T-helper 2 cell (primary cell): ENCODE measurements at places on chromosomes 7 and 10.
A peak's percentile ranks its signal among the peaks of the same experiment; 100 is the strongest.

DNA sequence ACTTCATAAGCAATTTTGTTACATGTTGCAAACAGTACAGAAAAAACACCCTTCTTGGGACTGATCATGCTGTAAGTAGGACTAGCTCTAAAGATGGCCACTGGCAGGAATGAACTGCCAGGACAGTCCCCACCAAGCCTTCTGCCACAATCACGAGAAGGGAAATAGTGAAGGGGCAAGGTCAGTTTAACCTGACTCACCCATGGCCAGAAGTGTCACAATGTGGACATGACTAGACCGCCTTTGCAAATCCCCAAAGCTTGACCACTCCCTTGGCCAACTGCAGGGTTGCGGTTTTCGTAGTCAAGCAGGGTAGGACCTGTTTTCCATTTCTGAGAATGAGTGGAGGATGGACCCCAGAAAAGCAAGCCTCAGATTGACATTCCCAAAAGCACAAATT, 19.4 kb upstream of the FRAT2 start:
- DNase-seq = no peak

DNA sequence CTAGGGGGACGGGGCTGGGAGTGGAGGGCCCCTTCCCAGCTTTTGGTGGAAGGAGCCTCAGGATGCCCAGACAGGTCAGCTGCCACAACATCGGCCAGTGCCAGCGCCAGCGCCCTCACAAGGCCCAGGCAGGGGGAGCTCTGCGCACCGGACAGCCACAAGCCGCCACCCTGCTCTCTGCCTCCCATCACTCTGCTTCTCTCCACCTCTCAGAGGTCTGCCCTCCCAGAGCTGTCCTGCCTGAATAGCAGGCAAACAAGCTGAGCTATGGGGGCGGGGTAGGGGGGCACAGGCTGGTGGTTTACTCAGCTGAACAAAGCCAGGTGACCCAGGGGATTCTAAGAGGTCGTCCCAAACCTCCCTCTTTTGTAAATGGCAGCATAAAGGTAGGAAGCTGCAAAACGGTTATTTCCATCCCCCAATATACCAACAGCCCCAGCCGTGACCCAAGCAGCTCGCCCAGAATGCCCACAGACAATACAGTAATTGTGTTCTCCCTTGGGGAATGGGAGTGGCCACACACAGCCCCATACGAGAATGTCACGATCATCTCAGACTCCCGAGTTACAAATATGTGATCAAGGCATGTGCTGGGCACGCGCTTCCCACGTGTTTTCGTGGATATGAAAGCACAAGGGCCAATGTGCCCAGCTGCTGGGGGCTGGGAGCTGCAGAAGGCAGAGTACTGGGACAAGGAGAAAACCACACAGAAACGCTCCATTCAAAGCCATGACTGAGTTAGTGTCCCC, 19.7 kb downstream of the FAM53B start:
- no peak for DNase-seq

DNA sequence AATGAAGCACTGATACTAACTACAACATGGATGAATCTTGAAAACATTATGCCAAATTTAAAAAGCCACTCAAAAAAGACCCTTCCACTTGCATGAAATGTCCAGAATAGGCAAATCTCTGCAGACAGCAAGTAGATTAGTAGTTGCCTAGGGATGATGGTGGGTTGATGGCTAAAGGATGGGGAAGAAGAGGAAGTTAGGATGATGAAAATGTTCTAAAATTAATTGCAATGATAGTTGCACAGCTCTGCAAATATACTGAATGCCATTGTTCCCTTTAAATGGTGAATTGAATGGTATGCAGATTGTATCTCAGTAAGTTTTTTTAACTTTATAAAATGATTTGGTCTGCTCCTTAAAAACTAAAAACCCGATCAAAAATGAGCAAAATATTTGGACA, 7.3 kb upstream of the LIPA start:
- no peak for DNase-seq

GRCh38 chr10:31171402-31172083, 139.9 kb upstream of the ZNF438 start:
- no peak for DNase-seq

GRCh38 chr7:154546946-154547587, 455.9 kb downstream of the PAXIP1 start:
- no peak for DNase-seq

GRCh38 chr10:17003151-17003550, 126.5 kb downstream of the CUBN start:
- peak; percentile 85 for DNase-seq

DNA sequence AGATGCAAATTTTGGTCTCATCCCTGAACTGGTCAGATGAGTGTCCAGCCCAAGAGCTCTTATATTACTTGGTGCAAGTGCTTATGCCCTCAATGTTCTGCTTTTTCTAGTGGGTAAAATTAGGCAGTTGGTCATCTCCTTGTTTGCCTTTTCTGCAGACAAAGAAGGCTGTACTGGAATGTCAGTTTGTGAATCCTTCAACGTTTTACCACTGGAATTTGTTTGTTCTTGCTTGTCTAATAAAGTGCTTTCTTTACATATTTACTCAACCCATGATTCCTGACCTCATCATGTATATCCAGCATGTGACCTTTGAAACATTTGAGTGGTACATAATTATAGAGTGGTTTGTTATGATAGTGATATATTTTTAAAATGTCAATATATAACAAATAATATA, 232.2 kb upstream of the TEX47 start:
- no peak for DNase-seq

DNA sequence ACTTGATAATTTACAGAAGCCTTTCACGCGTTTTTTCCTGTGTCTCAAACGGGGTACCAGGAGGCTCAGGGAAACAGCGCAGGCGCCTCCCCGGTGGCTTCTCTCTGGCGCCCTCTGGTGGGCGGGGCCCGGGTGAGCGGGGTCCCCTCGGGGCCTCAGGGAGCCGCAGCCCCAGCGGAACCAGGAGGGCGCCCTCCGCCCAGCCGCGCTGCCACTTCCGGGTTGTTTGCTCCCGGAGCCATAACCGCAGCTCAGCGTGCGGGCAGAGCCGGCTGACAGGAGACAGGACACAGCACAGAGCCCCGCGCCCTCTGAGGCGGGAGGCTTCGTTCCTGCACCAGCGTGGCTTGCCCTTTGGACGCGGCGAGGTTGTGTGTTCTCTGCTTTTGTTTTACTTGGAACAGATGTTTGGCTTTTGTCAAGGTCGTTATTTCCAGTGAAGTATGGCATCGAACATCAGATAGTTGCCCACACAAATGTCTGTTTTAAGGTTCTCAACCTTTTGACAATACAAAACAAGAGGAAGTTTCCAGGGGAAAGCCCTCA, 6.9 kb upstream of the CYP2E1 start:
- peak; percentile 78 for DNase-seq

- no peak for DNase-seq
Observed at GRCh38 chr10:64573623-64574325, 1052.6 kb downstream of the REEP3 start.

DNA sequence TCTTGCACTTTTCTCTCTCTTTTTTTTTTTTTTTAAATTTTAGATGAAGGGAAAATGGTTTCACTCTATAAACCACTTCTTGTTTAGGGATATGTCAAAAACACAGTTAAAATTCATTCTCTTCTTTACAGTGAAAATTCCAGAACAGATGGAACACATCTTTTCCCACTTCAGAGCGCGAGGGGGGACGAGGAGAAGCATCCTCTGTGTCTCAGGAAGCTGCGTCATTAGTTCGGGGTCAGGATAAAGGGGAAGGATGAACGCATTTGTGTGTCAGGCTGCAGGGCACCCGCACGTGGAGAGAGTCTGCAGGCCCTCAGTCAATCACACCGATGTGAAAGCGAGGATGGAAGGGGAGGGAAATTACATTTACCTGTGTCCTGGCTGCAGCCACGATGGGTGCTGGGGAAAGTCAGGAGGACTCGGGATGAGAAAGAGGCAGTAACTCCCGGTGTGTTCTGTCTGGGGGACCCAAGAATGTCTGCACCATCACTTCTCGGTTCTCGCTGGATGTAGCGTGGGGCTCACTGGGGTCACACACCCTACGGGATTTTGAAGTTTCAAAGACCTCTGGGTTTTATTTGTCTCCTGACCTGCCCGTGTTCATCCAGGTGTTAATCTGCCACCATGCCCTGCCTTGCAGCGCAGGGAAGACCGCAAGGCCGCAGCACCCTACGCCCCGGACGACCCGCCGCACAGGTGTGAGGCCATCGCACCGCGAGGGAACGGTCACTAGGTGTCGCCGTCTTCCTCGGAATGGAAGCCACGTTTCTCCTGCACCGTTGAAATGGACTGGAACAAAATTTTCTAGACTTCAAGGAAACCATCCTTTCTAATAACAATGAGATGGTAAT, 66.7 kb upstream of the PITRM1 start:
- DNase-seq = peak; percentile 70

DNA sequence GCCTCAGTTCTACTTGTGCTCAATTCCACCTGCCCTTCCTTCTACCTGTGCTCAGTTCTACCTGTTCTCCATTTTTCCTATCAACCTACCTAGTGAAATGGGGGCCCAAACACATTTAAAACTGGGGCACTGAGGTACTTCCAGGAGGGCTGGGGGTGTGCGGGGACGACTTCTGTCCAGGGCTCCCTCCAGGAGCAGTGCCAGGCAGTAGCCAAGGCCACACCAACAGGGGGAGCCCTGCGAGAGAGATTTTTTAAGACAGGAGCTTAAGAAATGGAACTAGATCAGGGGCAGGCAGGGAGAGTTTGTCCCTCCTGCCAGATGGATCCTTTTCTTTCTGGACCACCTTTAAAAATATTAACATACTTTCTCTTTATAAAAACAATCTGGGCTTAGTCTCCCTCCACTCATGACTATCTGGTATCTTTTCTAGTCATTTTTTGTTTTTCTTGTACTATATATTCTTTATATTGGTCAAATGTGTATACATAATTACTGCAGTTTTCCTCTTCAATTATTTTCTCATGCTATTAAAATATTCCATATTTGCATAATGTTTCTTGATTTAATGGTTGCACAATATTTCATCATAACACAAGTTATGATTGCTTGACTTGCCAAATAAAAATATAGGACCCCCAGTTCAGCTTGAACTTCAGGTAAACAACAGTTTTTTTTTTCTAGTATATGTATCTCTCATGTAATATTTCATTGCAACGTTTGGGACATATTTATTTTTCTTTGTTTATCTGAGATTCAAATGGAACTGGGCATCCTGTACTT, 47.3 kb upstream of the INSYN2A start:
- DNase-seq = no peak

GRCh38 chr10:85528318-85528652, 838.3 kb downstream of the GRID1 start:
- DNase-seq = no peak

GRCh38 chr7:93739424-93739823, 151.1 kb downstream of the TFPI2 start:
- no peak for DNase-seq

- DNase-seq = no peak
Observed at GRCh38 chr7:128708824-128709223, 30.3 kb upstream of the CALU start.

DNA sequence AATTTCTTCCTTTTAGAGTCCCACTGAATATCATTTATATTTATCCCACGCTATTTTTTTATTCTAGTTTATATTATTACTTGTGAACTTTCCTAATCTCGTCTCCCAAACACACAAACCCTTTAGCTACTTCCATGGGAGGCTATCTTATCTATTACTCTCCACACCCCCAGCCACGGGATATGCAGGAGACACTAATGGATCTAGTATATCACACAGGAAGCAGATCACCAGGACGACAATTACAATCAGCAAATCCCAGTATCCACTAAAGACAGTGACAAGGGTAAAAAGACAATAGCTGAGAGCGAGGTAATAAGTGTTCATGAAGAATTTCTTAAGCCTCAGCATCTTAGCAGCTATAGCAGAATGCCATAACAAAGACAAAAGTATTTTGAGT, 3.8 kb upstream of the AKR1E2 start:
- DNase-seq = no peak

DNA sequence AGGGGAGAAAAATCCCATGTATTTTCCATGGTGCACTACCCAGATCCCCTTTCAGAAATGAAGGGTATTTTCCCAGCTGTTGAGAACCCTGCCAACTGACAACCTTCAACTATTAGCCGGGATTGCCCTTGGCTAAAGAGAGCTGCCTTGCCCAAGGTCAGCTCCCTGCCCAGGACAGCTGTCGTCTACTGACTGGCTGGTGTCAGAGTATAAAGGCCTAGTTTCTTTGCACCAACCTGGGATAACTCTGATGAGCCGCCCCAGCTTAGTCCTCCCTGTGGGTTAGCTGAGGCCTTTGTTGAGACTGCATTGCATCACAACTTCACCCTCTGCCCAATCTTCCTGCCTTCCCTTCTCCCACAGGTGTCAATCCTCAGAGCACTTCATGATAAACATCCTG, 147.2 kb upstream of the RHEB start:
- no peak for DNase-seq

- DNase-seq = no peak
Observed at GRCh38 chr10:122344741-122345258, 29.7 kb upstream of the PLEKHA1 start.

GRCh38 chr10:28494420-28494819, 38.5 kb upstream of the WAC start:
- no peak for DNase-seq

GRCh38 chr10:127940866-127941640, 34.1 kb downstream of the PTPRE start:
- DNase-seq = no peak

- DNase-seq = no peak
Observed at GRCh38 chr10:14414901-14415300, 84.2 kb upstream of the FRMD4A start.

GRCh38 chr10:48231699-48232315, 42.7 kb downstream of the FRMPD2 start:
- no peak for DNase-seq

DNA sequence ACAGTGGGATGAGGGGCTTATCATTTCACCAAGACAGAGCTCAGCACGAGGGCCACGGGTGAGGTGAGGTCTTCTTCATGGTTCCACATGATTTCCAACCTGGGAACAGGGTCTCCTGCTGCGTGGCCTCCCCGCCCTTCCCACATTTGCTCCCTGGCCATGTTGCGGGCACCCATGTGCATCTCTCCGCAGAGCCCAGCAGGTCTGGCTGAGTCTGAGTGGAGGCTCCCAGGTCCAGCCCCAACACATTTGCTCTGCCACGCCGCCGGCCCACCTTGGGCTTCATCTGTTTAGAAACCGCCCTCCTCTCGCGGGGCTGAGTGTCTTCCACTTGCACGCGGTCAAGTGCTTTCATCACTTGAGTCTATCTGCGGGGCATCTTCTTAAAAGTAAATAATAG, 14.8 kb upstream of the PRKAR1B start:
- no peak for DNase-seq

- DNase-seq = no peak
Observed at GRCh38 chr10:114767101-114767985, 54.2 kb upstream of the FHIP2A start.

- no peak for DNase-seq
Observed at GRCh38 chr7:26912933-26913536, 48.6 kb upstream of the SKAP2 start.

DNA sequence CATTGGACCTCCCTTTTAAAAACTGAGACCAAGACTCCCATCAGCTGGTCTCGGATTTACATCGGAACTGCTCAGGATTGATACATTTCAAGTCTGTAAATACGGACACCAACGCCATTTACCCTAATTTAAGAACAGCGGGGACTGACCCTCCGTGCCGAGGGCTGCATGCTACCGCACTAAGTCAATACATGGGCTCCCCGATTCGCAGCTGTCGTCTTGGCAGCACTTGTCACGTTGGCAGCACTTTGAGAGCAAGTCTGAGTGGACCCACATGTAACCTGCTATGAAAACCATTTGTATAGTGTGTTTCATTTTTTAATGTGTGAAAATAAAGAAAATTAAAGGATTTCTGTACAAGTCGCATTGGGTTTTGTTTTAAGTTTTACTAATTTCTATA, 83.4 kb downstream of the EZH2 start:
- no peak for DNase-seq

GRCh38 chr10:11863353-11864109, 40.4 kb downstream of the PROSER2 start:
- peak; percentile 37 for DNase-seq

GRCh38 chr7:27994639-27995038, 186.0 kb downstream of the JAZF1 start:
- DNase-seq = no peak
